Right lung (tissue), 10 donors: ENCODE measurements at places on chromosomes 12 and 14. TPM values are rescaled to one million over a fixed set of nuclear protein-coding genes. Genes with fewer than 3 reads are reported as not detected.

DPF3 gene
- 1.6 TPM for polyA plus RNA-seq

DNA sequence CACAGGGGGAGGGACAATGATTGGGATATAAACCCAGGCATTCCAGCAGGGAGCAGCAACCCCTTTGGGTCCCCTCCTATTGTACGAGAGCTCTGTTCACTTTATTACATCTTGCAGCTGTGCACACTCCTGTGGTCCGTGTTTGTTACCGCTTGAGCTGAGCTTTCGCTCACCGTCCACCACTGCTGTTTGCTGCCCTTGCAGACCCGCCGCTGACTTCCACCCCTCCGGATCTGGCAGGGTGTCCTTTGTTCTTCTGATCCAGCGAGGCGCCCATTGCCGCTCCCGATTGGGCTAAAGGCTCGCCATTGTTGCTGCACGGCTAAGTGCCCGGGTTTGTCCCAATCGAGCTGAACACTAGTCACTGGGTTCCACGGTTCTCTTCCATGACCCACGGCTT lies 64.1 kb downstream of the E2F7 start:
- DNase-seq: no peak

BCL11B gene
- 2.6 TPM for polyA plus RNA-seq

DNA sequence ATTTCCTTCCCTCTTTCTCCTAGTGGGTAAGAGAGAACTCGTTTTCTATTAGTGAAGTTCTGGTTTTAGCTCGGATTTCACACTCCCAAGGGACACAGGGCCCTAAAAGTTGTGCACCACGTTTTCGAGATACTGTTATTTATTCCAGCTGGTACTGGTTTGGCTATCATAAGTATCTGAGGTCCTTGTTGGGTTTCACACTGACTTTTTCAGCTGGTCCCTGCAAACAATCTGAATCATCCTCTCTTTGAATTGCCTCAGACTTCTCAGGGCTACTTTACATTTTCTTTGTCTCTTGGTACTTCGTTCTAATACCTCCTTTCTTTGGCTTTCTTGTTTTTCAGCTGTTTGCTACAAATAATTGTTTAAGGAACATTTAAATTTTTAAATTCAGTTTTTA lies 75.7 kb downstream of the SCN8A start:
- no peak for DNase-seq

INSM2 gene
- not detected for polyA plus RNA-seq

DNA sequence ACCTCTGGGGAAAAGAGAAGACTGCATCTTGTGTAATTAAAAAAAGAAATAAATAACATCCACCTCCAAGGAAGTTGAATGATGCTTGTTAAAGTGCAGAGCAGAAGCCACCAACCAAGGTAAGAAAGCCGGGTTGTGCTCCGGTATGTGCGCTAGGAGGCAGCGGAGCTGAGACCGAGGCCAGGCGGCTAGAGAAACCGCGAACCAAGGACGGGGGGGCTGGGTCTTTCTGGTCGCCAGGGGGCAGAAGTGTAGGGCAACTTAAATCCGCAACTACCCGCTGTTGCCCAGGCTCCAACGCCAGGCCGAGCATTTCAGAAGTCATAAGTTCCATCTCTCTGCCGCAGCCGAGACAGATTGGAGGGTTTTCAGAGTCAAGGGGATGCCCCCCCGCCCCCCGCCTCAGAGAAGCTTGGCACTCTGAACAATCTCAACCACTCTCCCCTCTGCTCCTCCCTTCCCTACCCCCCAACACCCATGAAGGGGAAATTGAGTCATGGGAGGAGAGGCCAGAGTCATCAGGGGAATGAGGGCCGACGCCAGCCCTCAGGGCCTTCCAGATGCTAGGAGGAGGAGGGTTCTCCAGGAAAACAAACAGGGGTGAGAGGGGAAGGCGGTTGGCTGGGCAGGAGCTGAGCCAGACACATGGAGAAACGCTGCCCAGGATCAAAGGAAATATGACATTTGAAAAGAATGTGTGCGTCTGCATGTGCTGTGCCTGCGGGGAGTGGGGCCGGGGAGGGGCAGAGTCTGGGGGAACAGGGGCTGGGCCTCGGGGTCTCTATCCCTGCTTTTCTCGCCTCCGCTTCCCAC lies 2.2 kb upstream of the NFATC4 start:
- DNase-seq: peak; percentile 90
